ENCODE measurements at places on chromosomes 3 and 15. TPM values are rescaled to one million over a fixed set of nuclear protein-coding genes. Genes with fewer than 3 reads are reported as not detected.

Gene APOD
- 50.2 TPM for total RNA-seq

Gene SH2D7
- 9.3 TPM for total RNA-seq

DNA sequence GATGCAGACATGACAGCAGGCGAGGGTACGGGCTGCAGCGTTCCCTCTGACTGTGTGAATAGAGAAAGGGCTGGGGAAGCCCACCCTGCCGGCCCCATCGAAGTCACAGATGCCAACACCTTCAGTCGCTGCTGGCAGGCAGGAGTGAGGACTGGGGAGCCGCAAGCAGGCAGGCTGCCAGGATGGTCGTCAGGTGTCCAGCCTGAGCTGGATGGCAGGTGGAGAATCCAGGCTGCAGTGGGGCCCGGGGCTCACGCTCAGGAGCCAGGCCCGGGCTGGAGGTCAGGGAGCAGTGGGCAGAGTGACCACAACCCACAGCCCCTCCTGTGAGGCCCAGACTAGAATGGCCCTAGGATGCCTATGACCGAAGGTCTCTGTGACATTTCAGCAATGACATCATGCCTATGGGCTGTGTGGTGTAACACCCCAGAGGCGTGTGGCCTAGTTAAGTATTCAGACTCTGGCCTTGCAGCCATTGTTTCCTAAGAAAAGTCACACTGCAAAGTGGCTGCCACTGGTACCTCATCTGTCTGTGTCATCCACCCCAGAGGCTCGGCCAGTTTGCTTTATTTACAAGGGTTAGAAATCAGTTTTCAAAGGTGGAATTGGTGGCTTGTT lies 15.7 kb downstream of the PRR23E start:
- H3K27me3 ChIP-seq = peaks cover 4% of the 10 kb centered on the region
- no peaks in the 10 kb centered on the region for H3K4me1 ChIP-seq
- DNase-seq = no peak
- H3K36me3 ChIP-seq = no peaks in the 10 kb centered on the region
- H3K4me3 ChIP-seq = no peak overlapping the region

GRCh38 chr3:53792866-53793265 lies 53.4 kb downstream of the CHDH start:
- no peaks in the 10 kb centered on the region for H3K36me3 ChIP-seq
- no peaks in the 10 kb centered on the region for H3K27me3 ChIP-seq
- H3K27ac ChIP-seq = no peak overlapping the region
- no peaks in the 10 kb centered on the region for H3K4me1 ChIP-seq

DNA sequence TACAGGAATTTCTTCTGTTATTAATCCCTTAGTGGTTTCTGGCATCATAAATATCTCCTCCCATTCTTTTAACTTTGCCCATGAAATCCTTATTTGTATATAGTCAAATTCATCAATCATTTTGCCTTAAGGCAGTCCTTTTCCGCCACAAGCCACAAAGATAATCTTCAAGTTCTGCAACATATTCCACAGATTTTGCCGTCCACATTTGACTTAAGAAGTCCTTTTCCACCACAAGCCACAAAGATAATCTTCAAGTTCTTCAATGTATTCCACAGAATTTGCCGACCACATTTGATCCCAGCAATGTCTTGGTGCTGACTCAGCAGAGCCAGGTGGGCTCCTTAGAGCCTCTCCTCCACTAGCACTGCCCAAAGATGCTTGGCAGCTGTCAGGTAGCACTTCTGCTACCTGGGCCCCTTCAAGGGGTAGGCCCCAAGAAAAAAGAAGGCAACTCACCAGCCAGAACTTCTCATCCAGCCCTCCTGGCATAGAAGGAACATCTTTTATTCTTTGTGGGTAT lies 35.0 kb downstream of the SEC22C start:
- no peak for DNase-seq
- H3K27ac ChIP-seq = no peak overlapping the region
- peaks cover 16% of the 10 kb centered on the region for H3K4me1 ChIP-seq
- peaks cover 4% of the 10 kb centered on the region for H3K36me3 ChIP-seq
